ENCODE measurements at places on chromosomes 1 and 21.

DNA sequence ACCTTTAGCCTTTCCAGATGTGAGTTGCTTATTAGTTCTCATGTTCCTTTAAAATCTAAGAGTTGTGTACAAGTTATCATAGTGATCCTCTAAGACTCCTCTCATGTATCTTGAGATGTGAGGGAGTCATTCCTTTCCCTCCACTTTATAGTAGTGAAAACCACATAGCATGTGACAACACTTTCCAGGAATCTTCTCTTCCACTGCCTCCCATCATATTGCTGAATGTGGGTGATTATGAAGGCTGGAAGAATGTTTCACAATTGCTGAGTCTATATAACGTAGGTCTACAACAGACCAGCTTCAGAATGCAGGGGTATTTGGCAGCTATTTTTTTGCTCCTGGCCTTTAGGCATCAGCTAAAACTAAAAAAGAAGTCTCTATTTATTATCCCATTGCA lies 44.7 kb upstream of the LRRC7 start:
- DNase-seq = no peak

DNA sequence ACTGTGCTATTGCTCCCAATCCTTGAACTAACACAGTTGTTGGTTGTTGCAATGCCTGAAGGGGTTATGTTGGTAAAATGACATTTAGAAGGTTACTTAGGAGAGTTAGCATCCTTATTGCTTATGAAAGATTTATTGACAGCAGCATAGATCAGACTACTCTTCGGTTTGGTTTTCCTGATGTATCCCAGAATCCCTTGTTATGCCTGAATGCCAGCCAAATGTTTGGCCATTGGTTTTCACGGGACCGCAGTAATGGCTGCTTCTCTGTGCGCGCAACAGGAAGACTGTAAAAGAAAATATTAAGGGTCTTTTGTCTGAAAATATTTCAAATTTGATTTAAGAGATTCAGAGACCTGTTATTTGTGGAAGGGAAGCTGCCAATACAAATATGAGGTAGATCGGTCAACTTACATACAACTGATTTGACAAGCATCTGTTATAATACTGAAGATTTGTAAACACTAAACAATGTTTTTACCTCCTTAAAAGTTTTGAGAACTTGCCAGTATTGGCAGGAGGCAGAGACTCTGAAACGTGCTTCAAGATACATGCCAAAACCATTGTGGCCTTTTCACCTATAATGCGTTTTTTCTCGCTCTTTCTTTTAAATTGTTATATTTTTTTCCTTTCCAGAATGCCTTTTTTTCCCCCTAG lies 8.3 kb downstream of the NFIA start:
- DNase-seq = no peak

DNA sequence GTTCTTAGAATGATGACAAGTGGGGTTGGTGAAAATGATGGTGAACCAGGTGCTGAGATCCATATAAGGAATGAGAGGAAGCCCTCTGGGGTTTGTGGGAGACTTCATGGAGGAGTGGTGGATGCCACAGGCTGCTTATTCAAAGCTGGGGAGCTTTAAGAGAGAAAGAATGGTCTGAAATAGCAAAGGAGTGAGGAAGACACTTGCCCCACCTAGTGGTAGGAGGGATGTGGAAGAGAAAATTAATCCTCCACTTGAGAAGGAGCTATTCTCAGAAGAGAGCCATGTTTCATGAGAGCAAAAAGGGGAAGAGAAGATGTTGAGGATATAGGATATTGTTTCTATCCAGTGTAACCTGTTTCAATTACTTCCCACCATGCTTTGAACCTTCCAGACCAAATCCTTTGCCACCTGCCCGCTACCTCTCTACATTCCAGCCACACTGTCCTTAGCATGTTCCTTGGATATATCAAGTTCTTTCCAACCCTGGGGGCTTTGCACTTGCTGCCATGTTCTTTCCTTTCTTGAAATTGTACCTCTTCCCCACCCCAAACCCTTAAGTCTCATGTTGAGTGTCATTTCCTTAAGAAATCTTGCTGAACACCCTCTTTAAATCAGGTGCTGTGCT lies 19.6 kb upstream of the ZNF648 start:
- DNase-seq = peak; percentile 11

GRCh38 chr1:30785714-30786113 lies 28.1 kb upstream of the LAPTM5 start:
- DNase-seq = no peak

- DNase-seq = no peak
These were observed 233 bp downstream of the ADAMTS5 start for GRCh38 chr21:26966649-26967061.

DNA sequence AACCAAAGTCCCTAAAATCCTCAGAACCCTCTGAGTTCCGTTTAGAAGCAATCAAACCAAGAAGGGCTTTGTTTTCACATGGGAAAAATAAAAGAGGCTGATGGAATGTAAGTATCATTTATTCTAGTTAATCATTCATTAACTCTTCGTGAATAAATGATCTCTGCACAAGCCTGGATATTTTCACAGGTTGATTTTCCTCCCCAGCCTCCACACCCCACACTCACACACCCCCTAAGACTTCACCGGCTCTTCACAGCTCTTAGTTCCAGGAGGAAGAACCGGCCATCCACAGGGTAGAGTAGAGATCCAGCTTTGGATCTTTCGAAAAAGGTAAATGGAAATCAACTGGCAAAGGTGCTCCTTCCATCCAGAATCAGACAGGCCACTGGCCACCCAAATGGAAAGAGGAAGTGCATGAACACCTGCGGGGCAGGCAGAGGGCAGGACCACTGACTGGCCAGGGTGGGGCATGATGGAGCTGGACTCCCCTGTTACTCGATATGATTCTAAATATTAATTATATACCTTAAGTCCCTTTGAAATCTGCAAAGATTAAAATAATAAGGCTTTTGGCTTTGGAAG lies 10.0 kb downstream of the C1orf198 start:
- no peak for DNase-seq

- DNase-seq = no peak
These were observed 8.0 kb upstream of the LCE5A start for GRCh38 chr1:152502496-152503180.

DNA sequence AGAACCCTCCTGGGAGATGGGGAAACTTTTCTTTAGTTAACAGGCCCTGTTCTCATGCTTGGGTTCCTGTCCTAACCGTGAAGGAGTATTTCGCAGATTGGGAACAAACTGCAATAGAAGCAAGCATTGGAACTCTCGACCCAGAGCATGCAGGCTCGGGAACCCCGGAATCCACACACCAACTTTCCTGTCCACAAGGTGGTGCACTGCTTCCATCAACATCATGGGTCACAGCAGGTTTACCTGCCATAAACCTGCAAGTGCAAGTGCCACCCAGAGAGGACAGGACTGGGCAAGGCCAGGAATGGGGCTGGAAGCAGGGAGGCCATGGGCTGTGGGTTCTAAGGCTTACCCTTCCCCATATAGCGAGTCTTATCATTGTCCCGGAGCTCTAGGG lies 6.9 kb downstream of the ENO1 start:
- DNase-seq = peak; percentile 28

- no peak for DNase-seq
These were observed 18.8 kb downstream of the JUN start for GRCh38 chr1:58765006-58765405.

GRCh38 chr21:41610042-41610839 lies 102.3 kb upstream of the TMPRSS2 start:
- DNase-seq = peak; percentile 23

Measured in NCI-H2081 (cell line).